Stimulated activated CD4-positive, alpha-beta T cell treated with anti-CD3 and anti-CD28 coated beads, TNF-alpha, amount 100 ng/mL, for 24 hours (primary cell): ENCODE measurements at places on chromosomes 3 and 15.

GRCh38 chr3:63864008-63864964 lies 619 bp downstream of the ATXN7 start:
- DNase-seq: peak; percentile 46

DNA sequence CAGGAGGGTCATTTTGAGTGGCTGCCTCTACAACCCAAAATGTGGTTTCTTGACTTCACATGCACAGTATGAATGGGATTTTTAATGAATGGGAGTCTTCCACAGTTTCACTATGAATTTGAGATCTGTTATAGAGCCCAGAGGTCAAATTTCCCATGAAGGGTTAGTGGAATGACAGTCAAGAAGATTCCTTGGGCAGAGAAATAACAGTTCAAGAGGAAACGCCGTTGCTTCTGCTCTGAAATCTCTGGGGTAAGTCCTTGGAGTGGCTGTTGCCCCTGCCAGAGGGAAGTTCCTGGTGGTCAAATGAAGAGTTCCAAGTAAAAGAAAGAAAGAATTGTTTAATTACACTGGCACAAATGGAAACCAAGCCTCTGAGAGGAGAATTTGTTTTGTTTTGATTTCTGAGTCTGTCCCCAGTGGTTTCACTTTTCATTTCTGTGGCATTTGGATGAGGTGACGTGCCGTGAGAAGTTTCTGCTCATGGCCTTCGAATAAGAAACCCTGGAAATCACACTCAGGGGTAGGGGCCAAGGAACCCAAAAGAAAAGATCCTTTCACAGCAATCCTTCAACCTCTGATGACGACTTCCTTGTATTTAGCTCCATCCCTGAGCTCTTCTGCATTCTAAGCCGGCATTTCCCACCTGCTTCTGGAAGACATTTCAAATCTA lies 77.5 kb upstream of the IL12A start:
- no peak for DNase-seq

- DNase-seq: no peak
Observed at GRCh38 chr3:30662836-30663235, 56.4 kb downstream of the TGFBR2 start.

- DNase-seq: no peak
Observed at GRCh38 chr15:29866337-29866736, 44.1 kb upstream of the TJP1 start.

GRCh38 chr3:45537616-45537969 lies 57.0 kb upstream of the LIMD1 start:
- DNase-seq: no peak

GRCh38 chr3:112634786-112635541 lies 6.0 kb downstream of the CCDC80 start:
- no peak for DNase-seq

DNA sequence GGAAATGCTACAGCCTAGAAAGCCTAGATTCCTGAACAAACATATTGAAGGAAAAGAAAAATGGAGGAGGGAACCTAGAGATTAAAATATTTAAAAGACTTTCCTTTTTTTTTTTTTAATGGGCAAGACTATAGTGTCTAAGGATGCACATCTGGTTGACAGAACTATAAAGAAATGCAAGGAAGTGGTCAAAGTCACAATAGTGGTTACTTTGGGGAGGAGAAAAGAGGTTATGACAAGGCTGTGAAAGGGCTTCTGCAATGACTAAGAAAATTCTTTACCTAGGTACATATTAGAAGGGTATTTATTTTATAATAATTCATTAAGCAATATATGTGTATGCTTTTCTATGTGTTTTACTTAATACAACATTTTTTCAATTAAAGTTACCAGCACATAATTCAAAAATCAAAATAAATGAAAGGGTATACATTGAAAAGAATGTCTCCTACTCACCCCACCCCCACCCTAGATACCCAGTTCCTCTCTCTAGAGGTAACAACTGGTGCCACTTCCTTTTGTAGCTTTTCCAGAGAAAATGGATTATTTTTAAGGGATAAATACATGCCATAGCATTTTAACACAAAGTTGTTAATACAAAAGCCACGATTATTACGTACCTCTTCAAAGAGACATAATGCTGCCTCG lies 70.1 kb downstream of the HERC1 start:
- DNase-seq: no peak

DNA sequence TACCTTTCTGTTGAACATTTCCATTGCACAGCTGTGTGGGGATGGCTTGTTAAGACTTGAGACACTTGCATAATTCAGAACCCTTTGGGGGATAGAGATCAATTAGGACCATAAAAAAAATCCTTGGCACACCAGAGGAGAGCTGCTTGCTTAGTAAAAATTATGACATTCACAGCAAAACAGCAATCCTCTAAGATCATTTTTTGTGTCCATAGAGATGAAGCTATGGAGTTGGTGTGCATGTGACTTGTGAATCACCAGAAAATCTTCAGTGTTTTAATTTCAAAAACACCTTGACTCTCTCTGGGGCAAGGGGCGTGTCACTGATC lies 7.7 kb downstream of the COL8A1 start:
- DNase-seq: no peak

GRCh38 chr15:31145271-31145911 lies 43.9 kb upstream of the TRPM1 start:
- no peak for DNase-seq
